Endodermal cell (in vitro differentiated cells): ENCODE measurements at places on chromosomes 4 and X. TPM values are rescaled to one million over a fixed set of nuclear protein-coding genes. Genes with fewer than 3 reads are reported as not detected.

GAGE12H gene
- total RNA-seq = not detected in 3 replicates

DNA sequence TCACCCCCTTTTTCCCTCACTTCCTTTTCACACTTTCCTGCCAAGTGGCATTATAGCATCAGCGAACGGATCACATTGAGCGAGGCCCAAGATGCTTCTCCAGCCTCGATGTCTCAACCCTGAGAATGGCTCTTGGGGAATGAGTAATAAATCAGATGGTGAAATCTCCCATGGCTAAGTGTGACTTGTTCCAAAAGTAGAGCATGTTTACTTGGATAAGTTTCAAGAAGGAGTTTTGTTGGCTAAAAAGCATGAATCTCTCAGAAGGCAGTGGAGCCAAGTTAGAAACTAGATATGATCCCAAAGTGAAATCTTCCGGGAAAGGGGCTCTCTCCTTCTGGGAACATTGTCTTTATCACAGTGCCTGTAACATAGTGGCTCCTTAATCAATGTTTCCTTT is 316.3 kb downstream of the CAMK2D start:
- DNase-seq = no peak

- DNase-seq = no peak
Measured at GRCh38 chr4:14928035-14928434, 74.2 kb upstream of the CPEB2 start.

DNA sequence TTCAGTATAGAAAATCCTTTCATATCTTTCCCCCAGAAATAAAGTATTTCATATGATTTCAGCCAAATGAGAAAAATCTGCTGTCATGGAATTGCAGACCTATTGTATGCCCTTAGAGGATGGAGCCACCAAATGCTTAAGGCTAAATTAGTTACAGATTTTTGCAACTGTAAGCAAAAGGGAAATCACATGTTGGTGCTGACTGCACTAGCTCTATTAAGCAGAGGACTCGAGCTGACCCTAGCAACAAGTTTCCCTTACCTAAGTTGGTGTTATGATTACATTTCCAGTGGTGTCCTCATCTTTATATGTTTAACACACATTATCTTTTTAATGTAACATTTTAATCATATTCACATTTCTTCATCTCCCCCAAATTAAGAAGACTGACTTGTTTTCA is 58.3 kb upstream of the DOCK11 start:
- no peak for DNase-seq
